ENCODE measurements at places on chromosomes 6 and 20. TPM values are rescaled to one million over a fixed set of nuclear protein-coding genes. Genes with fewer than 3 reads are reported as not detected.

Gene C6orf58
- not detected for total RNA-seq

Gene FAM217B
- 3.6 TPM for total RNA-seq

Gene KIF25
- not detected for total RNA-seq

Gene LPIN3
- 3.4 TPM for total RNA-seq

Gene CGA
- total RNA-seq: not detected

Gene PRR18
- total RNA-seq: not detected

Gene PXMP4
- 6.9 TPM for total RNA-seq

Data from aortic smooth muscle cell (primary cell).